ENCODE measurements at places on chromosomes 3 and 15. TPM values are rescaled to one million over a fixed set of nuclear protein-coding genes. Genes with fewer than 3 reads are reported as not detected.

DNA sequence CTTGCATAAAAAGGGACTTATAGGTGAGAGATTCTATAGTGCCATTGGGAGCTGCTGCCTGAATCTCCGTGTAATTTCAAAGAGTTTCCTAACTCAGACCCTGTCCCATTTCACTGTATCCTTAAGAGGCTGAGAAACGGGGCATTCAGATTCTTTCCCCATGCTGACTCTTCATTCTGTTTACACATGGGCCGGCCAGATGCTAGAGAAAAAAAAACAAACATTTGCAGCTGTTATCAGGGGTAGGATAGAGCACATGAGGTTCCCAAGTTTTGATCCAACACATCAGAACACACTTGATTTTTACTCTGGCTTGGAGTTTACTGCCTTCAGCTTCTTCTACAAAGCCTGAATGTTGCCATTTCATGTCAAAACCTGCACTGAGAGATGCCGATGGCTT is 215.9 kb upstream of the TPRG1 start:
- no peak for DNase-seq

DNA sequence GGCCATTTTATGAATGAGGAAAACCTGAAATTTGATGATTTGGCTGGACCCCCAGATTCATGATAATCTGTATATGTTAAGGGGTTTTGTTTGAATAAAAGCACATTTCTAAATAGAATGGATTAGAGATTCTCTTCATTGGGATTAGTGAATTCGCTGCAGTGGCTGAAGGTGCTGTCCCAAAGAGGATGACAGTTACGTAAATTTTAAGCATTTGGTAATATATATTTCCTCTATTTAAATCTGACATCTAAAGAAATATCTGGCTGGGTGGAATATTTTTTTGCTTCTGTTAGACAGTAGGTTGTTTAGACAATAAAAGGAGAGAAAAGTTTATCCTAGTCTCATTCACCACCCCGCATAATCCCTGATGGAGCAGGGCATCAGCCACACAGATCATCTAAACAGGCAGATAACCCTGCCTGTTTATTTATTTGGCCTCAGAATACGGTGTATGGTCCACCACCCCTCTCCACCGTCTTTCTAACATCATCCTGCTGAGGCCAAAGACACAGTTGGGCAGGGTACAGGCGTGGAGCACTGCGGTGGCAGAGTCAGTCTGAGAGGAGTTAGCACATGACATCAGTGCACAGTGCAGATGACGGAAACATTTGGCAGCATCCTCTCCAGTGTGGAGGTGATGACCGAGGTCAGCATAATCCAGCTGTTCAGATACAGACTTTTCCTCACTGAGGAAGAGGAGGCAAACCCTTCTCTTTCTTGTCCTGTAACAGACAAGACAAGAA is 20.4 kb upstream of the NFKBIZ start:
- DNase-seq, result no peak

DNA sequence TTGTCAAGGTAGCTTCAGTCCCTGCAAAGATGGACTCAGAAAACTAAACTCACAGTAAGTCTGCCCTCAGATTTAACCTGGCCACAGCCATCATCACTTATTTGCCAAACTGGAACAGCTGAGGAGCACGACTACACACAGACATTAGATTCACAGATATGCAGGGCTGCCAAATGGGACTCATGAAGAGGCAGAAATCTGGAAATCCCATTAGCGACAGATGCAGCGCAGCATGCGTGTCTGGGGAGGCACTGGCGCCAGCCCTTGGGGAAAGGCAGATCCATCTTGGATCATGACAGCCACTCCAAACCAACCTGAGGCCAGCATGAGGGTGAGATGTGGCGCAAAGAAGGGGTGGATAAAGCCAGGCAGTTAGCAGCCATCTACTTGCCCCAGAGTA is 160.7 kb upstream of the TSC22D2 start:
- DNase-seq, result peak; percentile 75

Gene ZBED2
- total RNA-seq, result not detected
